Stimulated activated CD4-positive, alpha-beta T cell treated with anti-CD3 and anti-CD28 coated beads, TNF-alpha, amount 100 ng/mL, for 4 hours (primary cell): ENCODE measurements at places on chromosomes 2 and 18.

DNA sequence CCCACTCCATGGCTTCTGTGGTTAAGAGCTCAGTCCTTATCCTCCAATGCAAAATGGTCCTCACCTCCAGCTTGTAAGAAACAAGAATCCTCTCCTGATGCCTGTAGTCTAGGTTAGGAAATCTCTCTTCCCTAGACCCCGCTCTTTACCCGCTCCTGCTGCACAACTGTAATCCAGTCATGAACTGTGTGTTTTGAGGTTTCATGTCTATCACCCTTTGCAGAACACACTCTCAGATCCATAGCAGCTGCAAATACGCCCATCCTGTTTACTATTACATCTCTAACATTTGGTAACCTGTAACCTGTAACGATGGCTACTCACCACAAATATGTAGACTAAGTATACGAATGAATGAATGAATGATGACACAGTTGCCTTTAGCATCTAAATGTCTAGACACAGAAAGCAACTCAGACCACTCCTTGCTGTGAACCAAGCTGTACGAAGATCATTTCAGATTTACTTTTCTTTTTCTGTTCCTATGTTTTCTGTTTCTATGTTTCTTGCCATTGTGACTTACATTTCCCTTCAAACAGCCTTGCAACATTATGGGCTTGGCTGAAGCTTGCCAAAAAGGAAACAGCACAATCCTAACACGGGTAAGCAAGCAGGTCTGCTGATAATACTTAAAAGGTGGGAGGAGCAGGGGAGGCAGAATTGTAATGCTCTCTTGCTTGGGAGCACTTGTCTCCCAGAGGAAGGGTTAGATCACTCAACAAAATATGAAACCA lies 53.7 kb downstream of the EPHA4 start:
- DNase-seq: no peak

GRCh38 chr2:109644571-109645275 lies 30.6 kb downstream of the SOWAHC start:
- no peak for DNase-seq

GRCh38 chr2:69163109-69163508 lies 150.1 kb downstream of the ANTXR1 start:
- DNase-seq: no peak

GRCh38 chr2:174210862-174211261 lies 37.5 kb downstream of the OLA1 start:
- DNase-seq: no peak

- no peak for DNase-seq
Observed at GRCh38 chr2:58521803-58522554, 280.9 kb upstream of the FANCL start.

DNA sequence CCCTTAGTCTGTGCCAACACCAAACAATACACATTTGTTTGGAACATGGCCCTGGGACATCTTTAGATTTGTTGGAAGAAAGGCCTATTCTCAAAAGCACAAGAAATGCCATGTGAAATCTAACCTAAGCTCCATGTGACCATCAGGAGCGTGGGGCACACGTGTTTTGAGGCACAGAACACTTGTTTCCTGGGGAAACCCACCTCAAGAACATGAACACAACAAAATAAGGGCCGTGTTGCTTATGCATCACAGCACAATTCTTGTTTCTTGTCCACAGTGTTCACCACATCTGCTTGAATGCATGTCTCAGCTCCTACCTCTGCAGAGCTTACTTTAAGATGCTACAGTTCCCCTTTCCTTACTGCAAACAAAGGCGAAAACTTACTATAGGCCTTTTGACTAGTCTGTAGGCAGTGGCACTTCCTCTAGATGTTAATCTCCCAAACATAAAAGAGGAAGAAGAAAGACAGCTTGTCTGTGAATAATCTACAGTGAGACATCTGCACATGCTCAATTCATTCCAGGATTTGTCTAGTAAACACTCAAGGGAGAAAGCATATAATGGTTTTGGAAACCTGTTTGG lies 165.0 kb downstream of the ANKRD44 start:
- no peak for DNase-seq

- no peak for DNase-seq
Observed at GRCh38 chr2:8558096-8558495, 123.8 kb upstream of the ID2 start.

GRCh38 chr2:13662055-13662454 lies 945.3 kb downstream of the TRIB2 start:
- no peak for DNase-seq

DNA sequence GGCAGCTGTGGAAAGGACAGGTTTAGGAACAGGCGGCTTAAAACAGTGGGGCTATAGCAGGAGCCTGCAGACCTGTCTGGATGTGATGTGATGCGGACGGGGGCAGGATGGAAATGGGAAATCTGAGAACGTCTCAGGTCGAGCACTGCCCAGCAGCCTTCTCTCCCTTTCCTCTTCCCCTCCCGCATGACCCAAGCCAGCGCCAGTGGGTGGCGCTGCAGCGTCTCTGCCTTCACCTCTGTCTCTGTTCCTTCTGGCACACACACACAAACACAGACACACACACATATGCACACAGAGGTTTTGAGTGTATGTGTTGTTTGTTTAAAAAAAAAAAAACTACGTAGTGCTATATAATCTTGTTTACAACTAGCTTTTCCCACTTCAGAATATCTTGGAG lies 82.0 kb upstream of the SLC66A3 start:
- DNase-seq: no peak

DNA sequence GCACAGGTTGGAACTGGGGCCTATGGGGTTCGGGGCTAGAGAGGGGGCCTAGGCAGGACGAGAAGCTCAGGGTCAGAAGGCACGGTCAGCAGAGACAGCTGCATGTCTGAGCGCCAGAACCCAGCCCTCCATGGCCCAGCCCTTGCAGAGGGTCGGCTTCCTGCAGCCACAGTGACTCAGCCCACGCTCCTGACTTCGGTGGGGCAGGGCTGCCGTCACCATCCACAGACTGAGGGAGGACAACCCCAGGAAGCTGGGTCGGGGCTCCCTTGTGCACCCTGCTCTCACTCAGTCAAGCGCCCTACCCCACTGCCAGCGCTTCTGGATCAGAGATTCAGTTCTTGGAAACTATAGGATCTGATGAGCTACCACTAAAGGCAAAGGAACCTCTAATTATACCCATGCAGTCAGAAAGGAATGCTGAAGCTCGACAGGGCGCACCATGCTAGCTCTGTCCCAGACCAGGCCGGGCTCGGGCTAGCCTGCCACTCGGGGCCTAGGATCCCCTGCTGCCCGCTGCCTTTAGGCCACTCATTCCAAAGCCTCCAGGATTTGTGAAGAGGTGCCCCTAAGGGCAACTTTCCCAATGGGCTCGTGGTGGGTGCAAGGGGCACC lies 3.0 kb downstream of the ACTR1B start:
- no peak for DNase-seq

- no peak for DNase-seq
Observed at GRCh38 chr2:29759360-29759759, 162.0 kb downstream of the ALK start.

DNA sequence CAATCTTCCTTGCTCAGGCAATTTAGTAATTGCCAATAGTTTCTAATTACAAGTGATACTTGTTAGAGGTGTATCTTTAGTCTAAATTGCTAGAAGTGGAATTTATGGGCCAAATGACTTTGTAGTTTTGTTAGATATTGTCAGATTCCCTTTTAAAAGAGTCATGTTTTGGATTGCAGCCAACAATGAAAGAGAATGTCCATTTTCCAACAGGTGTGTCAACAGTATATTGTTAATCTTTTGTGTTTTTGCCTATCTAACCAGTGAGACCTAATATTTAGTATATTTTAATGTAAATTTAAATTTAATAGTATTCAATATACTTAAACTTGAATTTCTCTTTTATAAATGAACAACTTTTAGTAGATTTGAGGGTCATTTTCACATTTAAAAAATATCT lies 259.4 kb upstream of the ETAA1 start:
- no peak for DNase-seq

DNA sequence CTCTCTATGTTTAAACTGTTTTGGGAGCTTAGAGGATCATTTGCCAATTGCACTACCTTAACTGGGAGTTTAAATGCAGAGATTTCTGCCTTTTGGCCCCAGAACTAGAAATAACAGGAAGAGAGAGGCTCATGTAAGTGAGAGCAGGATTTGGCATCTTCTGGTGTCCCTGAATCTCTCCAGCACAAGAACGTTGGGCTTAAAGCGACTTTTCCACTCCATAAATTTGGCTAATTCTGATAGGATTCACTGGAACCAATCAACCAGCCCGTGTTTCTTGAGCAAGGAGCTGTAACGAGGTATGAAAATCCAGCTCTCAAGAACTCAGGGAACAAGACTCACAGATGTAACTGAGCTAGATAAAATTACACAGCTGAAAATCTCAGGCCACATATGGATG lies 181.0 kb downstream of the C1D start:
- DNase-seq: no peak

GRCh38 chr2:169849710-169850109 lies 22.5 kb downstream of the UBR3 start:
- no peak for DNase-seq
